ENCODE measurements at places on chromosomes 6 and 20.

- no peak for DNase-seq
Observed at GRCh38 chr6:122702841-122703240, 76.7 kb upstream of the FABP7 start.

DNA sequence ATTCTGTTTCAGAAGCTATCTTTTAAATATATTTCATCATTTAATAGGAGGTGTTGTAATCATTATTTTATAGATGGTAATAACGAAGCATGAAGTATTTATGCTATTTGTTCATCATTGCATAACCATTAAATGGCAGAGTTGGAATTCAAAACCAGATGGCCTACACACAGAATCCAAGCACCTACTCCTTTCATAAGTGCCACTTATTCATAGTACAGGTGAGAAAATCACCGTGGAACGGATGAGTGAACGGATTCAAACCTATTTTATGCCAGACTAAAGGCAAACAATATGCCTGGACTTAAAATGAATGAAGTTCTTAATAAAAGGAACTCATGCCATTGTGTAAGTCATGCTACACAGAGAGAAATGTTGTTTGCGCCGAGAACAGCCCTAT is 397.9 kb upstream of the ADGRB3 start:
- DNase-seq: no peak

DNA sequence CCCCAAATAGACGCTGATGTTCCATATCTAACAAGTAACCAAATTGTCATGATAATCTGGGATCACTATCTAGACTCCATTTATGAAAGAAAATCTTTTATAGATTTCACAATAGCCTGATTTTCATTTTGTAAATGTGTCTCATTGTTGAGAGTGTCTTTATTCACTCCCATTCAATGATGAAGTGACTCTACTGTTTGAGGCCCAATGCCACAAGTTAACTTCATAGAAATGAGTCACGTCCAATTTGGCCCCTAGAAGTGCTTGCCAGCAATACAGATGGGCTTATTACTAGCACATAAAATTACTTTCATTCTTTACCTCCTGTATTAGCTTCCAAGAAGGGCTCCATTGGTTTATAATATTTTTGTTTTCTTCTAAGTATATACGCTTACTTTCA is 6.3 kb downstream of the IPCEF1 start:
- DNase-seq: no peak

DNA sequence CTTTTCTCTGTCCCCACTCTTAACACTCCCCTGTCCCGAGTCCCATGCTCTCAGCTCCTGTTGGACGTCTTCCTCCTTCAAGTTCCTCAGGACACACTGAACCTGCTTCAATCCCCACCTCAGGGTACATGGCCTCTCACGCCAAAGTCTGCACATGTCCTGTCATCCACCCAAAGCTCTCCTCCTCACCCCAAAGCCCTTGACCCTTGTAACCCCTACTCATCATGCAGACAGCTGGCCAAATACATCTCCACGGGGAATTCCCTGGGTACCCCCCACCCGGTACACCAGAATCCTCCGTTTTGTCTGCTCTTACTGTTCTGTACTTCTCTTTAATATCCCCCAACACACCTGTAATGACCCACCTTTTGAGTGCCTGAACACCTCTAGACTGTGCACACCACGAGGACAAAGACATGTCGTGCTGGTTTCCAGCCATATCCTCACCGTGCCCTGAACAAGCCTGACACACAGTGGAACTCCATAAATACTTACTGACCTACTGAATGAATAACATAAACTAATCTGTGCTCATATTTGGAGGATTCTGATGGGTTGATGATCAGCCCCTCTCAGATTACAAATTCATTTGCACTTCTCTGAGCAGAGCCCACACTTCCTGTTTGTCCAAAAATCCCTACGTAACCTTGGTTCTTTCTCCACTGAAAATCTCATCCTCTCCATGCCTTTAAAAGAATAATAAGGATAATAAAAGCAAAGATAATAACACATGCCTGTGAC is 66.8 kb upstream of the EYA2 start:
- no peak for DNase-seq
